Coronary artery (tissue), 2 donors: ENCODE measurements at places on chromosomes 5 and 9.
A peak's percentile ranks its signal among the peaks of the same experiment; 100 is the strongest.

DNA sequence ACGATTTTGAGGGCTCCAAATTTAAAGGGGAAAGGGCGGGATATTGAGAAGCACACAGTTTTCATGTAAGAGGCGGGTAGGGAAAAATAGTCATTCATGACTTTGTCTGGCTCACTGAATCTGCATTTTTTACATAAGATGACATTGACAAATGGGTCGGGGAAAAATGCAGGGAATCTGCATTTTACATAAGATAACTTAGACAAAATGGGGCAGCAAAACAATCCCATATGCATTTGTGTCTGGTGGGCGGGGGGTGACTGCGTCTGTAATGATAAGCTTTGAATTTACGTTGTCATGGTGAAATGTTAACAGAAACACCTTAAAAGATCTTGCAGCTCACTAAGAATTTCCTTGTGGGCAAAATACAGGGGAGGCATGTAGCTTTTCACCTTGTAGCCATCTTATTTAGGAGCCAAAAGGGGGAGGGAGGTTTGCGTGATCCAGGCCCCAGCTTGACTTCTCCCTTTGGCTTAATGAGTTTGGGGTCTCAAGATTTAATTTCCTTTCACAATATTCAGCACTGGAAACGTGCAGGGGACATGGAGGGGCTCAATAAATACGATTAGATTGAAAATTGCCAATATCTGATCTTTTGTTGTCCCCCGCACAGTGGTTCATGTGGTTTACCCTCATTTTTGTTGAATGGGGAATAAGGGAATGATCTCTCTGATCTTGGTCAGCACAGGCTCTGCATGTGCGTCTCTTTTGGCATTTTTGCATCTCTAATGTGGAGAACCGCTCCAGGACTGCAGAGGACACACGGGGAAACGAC is 41.1 kb upstream of the GADD45G start:
- DNase-seq, result no peak

DNA sequence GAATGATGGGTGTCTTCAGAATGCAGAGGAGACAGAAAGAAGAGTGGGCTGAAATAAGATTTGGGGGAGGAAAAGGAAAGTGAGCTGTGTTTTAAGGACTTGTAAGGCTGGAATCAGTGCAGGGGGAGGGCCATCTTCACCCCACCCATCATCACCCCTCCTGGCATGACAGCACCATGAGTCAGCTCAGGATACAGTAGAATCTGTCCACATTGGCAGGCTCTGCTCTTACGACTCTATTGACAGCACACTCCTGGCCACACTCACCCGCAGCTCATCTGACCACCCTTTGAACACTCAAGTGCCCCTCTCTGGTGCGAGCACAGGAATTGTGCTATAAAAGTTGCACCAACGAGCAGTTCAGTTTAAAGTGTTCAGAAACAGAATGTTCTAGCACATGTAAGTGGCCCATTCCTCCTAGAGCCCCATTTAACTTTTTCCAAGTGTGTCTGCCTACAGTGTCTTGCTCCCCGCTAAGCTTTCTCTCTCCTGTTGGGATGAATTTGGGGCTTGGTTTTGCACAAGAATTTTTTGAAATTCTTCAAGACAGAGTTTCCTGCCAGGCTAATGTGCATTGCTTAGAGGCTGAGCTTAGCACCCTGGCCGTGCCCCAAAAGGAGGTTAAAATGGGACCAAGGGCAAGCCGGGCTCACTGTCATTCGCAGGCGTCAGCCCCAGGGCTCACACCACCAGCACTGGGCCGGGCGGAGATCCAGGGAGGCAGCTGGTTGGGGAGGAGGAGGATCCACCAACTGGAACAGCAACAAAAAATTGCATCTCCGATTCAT is 12.0 kb downstream of the ADRA1B start:
- no peak for DNase-seq

GRCh38 chr9:40926404-40927259 is 201.8 kb downstream of the FOXD4L6 start:
- no peak for DNase-seq

GRCh38 chr5:167631191-167631590 is 660.3 kb upstream of the WWC1 start:
- DNase-seq, result no peak

DNA sequence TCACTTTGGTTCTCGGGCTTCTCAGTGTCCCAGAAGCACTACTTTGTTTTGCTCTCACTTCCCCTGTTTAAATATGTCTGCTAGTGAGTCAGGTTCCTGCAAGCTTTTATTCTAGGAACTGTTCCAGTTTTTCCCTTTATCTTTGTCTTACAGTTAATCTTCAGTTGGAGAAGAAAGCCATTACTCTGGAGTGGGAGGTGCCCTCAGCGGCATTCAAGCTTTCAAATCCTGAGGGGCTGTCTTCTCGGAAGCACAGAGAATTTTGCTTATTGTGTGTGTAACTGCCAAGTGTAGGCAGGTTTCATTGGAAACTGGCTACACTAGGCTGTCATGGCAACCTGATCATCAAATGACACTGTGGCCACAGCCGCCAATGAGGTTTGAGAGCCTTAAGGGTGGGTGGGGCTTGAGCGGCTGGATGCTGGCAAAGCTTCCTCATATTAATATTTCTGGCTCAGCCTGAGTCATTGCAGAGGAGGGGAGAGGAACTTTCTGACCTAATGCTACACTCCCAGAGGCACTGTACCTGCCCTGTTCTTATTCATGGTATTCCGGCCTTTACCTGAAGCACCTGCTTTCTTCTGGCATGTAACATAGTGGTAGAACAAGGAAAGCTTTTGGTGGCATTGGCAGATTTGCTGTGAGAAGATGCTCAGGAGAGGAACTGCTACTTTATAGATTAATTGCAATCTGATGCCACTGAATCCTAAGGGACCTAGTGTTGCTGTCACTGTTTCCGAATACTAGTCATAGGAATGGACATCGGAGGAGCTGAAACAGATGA is 26.3 kb downstream of the SLC25A25 start:
- DNase-seq, result peak; percentile 97

GRCh38 chr9:127129073-127129717 is 6.8 kb upstream of the ANGPTL2 start:
- no peak for DNase-seq

DNA sequence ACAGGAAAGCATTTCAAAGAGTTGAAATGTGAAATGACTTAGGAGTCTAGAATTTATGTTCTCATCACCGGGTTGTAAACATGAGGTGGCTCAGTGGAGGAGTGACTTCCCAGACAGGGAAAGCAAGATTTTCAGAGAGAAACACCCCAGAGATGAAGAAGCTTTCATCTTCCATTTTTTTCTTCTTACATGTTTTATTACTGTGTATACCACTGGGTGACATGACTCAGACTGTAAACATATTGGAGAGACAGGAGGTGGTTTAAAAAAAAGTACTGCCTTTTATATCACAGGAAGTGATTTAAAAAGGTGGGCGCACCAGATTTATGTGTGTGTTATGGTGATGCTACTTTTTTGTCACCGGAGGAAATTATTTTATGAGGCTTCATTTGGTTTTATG is 209.1 kb upstream of the TUT7 start:
- DNase-seq, result no peak

- no peak for DNase-seq
Observed at GRCh38 chr5:97181856-97182545, 1.0 kb downstream of the RIOK2 start.

DNA sequence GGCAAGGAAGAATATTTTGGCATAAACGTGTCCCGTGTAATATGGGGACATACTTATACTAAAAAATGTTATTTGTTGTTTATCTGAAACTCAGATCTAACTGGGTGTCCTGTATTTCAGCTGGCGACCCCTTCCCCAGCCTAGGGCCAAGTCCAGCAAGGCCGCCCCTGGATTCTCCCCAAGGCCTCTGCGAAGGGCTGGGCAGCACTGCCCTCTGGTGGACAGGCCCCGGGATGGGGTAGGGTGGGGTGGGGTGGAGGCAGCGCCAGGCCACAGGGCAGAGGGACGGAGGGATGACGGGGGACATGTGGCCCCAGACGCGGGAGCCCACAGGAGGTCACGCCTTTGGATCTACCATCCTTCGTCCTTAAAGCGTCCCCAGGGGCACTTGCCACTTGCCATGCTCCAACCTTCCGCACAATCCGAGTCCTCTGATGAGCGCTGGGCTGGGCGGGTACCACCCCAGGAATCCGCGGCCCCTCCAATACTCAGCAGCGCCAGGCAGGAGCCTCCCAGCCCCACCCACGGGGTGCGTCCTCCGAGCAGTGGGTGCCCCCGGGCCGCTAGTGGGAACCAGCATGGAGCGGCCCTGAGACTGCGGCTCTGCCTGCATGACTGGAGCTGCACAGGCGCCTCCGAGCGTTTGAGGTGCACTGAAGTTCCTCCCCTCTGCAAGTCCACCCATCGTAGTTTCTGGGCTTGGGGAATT is 7.1 kb upstream of the AGPAT2 start:
- no peak for DNase-seq

DNA sequence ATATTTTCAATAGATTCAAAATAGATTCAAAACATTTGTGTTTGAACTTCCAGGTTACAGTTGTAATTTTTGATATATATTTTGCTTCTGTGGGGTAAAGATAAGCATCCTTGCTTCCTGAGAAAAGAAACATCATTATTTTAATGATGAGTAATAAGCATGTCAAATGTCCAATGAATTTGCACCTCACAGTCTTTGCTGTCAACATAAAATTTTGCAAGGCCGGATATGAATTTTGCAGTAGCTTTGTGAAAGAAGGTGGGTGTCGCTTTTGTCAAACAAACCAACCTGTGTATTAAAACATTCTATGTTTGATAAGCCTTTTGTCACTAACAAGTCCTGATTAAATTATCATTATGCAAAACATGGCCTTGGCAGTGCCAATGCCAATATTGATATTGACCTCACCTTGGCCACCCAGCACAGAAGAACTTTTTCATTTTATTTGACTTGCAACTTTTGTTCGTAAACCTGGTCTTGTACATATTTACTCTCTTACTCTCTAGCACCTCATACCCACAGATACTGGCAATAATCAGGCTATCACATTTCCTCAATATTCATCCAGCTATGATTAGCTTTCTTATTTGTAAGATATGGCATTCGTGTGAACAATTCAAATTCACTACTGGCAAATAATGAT is 645.0 kb upstream of the KLF4 start:
- DNase-seq, result no peak

DNA sequence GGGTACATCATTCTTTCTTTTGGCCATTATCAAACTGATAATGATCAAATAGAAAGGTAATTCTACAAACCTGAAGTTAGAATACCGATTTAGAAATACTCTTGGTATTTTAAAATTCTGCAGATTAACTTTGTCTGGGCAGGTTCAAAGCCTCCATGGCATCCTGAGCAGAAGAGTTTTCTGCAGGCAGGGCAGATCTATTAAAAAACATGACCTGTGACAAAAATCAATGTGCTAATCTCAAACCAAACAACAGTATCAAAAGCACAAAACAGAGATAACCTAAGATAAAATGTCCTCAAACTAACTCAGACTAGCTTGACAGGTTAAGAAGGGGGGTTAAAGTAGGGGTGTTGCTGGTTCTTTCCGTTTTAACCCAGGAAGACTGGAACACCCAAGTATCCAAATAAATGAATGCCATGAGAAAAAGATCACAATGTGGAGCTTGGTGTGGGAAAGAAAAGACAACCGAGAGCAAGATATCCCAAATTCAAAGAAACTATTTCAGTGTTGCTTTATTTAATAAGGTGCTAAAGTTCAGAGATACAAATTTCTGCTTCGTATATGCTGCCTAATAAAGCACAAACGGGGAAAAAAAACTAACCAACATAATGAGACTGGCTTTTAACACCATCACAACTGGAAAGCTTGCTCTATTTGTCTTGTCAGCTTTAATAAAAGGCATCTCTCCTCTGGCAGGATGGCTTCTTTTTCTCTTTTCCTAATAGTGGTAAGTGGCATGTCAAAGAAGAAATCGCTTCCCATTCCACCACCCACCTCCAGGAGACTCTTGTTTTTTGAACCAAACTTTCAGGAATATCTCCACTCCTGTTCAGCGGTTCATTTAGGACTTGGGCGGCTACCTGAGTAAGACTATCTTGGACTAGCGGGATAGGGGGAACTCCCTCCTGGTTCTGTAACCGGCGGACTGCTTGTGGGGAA is 2.3 kb downstream of the EFNA5 start:
- DNase-seq, result no peak
